ENCODE measurements at places on chromosomes 1 and 21.
A peak's percentile ranks its signal among the peaks of the same experiment; 100 is the strongest.

GRCh38 chr1:224069138-224069537 is 44.8 kb upstream of the FBXO28 start:
- no peak for DNase-seq

DNA sequence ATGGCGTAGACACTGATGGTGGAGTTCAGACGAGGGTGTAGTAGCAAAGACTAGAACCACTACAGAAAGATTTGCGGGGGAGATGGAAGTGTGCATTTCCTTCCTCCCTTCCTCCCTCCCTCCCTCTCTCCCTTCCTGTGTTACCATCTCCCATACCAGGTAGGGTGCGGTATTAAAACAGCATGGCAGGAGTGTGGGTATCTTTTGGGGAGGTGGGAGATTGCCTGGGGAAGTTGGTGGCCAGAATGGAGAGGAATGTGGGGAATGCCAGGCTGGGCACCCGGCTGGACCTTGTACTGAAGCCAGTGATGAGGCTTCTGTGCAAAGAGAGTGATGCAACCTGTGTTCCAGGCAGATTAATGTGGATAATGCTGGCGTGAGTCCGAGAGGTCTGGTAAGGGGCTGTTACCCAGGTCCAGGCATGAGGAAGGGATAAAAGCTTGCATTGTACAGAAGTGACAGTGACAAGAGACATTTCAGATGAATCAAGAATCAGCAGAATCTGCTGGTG is 30.3 kb upstream of the PPP2R5A start:
- DNase-seq = no peak

- no peak for DNase-seq
Observed at GRCh38 chr21:27505516-27505915, 538.6 kb upstream of the ADAMTS5 start.

- DNase-seq = peak; percentile 66
Observed at GRCh38 chr1:7313081-7313546, 458.0 kb upstream of the VAMP3 start.

- DNase-seq = peak; percentile 12
Observed at GRCh38 chr1:117120774-117121588, 568 bp downstream of the TRIM45 start.

DNA sequence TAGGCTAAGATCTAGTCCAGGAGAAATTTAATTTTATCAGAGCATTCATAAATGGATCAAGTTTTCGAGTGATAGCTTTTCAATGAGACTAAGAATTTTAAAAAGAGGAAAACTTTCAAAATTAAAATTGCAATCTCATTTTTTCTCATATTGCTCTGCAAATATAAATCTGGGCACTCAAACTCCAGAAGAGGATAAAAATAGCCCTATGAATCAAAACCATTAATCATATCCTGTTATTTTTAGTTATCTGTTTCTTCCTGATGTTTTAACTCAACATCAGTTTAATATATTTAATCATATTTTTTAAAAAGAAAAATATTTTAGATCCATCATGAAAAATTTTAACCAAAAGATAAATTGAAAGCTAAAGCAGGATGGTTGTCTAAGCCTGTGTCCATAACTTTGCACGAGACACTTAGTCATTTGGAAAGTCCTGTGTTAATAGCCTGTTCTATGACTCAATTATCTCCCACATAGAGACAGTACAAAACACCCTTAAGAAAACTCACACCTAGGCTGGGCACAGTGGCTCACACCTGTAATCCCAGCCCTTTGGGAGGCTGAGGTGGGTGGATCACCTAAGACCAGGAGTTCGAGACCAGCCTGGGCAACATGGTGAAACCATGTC is 17.1 kb upstream of the PRRC2C start:
- DNase-seq = peak; percentile 94

- DNase-seq = peak; percentile 62
Observed at GRCh38 chr1:52296345-52296744, 69.7 kb downstream of the CC2D1B start.

GRCh38 chr21:45709173-45709572 is 65.6 kb downstream of the PCBP3 start:
- DNase-seq = no peak

- no peak for DNase-seq
Observed at GRCh38 chr1:61050541-61051442, 31.6 kb upstream of the NFIA start.

DNA sequence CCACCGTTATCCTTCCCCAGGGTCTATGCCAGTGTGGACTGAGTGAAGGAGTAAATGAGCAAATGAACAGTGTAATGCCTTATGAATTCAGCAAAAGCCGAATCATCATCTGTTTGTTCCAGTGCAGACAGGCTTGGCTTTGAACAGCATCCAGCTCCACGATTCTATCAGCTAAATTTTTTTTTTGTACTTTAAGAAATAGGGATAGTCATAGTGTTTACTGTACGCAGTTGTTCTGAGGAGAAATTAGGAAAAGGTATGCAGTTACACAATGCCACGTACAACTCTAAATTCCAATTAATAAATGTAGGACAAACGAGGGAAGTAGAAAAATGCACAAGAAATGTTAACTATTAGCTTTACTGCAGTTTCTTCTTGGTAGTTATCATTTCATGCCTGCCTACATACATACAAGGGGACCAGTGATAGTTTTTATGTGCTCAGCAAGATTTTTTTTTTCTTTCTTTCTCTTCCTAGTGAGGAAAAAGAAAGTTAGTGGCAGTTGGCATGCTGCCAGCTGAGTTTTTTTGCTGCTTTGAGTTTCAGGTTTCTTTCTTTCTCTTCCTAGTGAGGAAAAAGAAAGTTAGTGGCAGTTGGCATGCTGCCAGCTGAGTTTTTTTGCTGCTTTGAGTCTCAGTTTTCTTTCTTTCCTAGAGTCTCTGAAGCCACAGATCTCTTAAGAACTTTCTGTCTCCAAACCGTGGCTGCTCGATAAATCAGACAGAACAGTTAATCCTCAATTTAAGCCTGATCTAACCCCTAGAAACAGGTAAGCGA is at the start of gene IFI44L:
Gene IFI44L, plus strand, starts transcription at position 646 of the 777 bp plus-strand sequence. CDS start 7,468 bp downstream, outside the sequence.
- peak; percentile 76 for DNase-seq

DNA sequence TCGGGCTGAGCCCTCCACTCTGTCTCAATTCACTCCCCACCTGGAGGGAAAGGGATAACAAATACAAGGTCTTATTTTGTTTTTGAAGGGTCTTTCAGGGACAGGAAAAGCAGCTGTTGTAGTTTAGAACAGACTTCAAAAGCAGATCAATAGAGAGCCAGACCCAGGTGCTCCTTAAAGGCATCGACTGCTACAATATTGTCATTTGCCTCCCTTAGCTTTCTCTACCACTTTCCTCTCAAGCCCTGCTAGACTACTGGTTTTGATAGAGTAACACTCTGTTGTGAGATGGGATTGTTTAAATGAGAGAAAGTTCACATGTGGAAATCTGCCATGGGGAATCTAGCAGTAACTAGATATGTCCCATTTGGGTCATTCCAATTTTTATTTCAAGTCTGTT is 24.0 kb downstream of the RGS7 start:
- no peak for DNase-seq

GRCh38 chr1:205531191-205532025 is 26.9 kb downstream of the CDK18 start:
- no peak for DNase-seq

DNA sequence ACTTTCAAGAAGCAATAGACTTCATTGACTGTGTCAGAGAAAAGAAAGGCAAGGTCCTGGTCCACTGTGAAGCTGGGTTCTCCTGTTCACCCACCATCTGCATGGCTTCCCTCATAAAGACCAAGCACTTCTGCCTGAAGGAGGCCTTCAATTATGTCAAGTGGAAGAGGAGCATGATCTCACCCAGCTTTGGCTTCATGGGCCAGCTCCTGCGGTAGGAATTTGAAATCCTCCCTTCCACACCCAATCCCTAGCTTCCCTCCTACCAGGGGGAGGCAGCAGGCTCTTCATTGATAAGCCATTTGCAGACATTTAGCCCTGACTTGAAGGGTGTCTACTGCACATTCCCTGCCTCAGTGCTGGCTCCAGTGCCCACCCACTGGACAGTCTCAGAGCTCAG is 84.3 kb upstream of the RHOU start:
- DNase-seq = no peak

GRCh38 chr1:204853436-204853835 is 17.2 kb upstream of the NFASC start:
- DNase-seq = no peak

DNA sequence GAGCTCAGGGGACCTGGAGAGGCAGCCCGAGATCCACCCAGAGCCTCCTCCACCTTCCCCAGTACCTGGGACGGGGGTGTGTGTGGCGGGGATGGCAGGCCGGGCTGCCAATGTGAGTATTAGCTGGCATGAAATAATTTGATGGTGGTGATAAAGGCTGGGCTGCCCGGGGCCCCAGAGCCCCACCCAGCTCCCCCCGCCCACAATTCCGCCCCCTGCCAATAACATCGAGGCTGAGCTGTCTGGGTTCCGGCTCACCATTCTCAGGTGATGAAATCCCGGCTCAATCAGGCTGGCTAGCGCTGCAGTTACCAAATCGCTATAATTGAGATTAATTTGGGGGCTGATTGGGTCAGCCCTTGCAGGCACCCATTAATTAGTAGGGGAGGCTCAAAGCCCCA is 103.8 kb upstream of the CASZ1 start:
- peak; percentile 88 for DNase-seq

DNA sequence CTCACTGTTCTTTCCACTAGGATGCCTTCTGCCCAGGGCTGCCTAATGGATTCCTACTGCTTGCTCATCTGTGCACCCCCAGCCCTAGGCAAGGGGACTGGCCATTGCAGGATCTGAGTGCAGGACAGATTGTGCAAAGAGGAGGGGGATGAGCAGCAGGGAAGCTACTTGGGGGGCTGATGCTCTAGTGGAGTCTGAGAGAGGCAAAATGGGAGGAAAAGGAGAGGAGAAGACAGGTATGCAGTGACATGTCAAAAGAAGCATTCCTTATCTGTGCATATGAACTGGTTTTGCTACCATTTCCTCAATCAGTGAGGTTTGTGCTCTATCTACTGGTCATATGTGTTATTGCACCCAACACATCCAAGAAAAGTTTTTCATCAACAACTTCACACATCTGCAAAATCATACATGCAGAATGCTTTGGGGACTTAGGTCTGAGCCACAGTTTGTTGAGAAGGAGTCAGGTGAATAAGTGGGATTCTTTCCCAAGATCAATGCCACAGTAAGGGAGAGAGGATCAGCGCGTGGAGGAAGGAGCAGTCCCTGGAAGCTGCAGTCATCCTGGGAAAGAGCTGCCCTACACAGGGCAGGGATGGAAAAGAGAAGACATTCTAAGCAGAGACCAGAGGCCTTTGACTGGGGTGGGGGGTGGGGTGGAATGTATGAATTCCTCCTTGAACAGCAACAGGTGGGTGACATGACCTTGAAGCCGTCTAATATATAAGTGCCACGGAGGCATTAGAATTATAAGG is 14.4 kb downstream of the SLC5A9 start:
- peak; percentile 47 for DNase-seq

DNA sequence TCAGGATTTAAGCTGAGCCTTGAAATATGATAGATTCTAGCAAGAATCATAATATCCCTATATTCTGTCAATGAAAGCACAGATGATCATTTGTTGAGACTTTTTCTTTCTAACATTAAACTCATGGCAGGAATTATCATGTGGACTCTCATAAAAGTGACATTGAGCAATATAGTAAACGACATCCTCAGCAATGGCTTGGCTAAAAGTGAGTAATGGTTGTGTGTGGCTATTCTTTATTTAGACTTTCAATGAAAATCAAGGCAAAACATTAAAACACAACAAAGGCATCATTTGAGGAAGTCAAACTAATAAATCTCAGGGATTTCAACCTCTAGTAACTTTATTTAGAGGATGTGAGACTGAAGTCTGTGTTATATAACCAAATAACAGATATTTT is 257.8 kb upstream of the ADGRL4 start:
- no peak for DNase-seq

DNA sequence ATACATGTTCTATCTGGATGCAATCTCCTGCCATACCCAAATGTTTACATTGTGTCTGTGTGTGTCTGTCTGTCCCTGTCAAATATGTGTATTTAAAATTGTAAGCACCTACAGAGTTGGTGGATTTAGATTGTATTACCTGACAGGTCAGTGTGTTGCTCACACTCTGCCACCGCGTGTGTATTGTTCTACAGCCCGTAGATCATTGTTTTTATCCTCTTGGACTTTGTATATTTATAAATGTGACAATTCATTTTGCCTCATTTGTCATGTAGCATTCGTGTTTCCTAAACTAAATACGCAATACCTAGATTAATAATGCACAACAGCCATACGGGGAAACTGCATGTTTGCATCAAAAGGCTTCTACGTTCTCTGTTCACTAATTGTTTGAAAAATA is 634 bp downstream of the ALG14 start:
- DNase-seq = no peak

GRCh38 chr1:47186267-47187185 is 3.3 kb downstream of the PDZK1IP1 start:
- no peak for DNase-seq

DNA sequence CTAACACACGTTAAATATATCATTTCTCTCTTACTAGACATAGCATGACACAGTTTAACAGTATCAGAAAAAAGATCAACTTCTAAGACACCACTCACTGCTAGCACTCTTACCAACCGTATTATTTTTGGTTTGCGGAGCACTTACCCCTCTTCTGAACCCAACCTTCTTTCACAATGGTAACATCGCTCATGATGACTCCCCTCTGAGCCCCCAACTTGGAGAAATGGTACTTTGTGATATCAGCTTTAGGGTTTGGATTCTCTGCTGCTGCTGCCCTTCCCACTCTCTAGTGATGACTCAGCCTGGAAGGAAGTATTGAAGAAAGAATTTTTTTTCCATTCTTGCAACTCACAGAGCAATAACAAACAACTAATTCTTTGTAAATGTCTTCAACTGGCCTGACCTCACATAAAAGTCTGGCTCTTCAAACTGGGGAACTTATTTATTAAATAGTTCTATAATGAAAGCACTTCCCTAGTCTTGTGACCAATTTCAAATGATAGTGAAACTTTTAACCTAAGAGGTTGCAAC is 7.0 kb downstream of the AKT3 start:
- no peak for DNase-seq

- DNase-seq = no peak
Observed at GRCh38 chr1:68166348-68166747, 66.0 kb downstream of the WLS start.

Data from foreskin keratinocyte (primary cell).